ENCODE measurements at places on chromosomes 7 and 10.

DNA sequence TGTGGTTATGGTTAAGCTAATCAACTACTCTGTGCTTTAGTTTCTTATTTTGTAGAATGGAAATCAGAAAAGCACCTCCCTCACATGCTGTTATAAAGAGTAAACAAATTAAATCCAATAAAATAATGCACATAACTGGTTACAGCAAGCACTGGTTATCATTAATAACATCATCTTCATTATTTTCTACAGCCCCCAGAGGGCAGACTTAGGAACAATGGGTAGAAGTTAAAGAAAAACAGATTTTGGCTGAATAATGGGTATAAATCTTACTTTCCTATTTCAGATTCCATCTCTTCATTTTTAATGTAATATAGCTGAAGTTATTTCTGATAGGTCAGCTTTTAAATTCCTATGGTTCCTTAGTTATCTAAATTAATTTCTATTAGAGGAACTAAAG lies 126.5 kb downstream of the DOCK4 start:
- no peak for DNase-seq

GRCh38 chr7:41491883-41492471 lies 210.9 kb downstream of the INHBA start:
- DNase-seq: no peak

DNA sequence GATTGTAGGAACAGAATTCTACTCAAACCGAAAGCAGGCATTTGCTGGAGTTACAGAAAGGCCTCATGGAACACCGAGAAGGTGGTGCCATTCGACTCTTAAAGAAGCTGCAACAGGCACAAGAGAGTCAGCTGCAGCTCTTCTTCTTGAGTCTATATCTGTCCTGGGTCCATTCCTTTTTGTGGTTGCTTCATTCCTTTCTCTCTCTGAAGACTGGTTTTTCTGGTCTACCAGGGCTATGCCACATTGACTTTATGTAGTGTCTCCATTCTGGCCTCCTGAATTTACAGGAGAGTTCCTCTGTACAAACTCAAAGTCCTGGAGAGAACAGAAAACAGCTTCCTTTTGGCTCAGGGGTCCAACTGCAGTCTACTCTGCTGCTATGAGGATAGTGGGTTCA lies 132.8 kb downstream of the CFTR start:
- DNase-seq: no peak

GRCh38 chr10:10475812-10476211 lies 541.9 kb upstream of the CELF2 start:
- DNase-seq: no peak

GRCh38 chr10:117427356-117427755 lies 52.1 kb upstream of the PDZD8 start:
- no peak for DNase-seq

GRCh38 chr10:59072038-59072437 lies 104.4 kb upstream of the PHYHIPL start:
- no peak for DNase-seq

DNA sequence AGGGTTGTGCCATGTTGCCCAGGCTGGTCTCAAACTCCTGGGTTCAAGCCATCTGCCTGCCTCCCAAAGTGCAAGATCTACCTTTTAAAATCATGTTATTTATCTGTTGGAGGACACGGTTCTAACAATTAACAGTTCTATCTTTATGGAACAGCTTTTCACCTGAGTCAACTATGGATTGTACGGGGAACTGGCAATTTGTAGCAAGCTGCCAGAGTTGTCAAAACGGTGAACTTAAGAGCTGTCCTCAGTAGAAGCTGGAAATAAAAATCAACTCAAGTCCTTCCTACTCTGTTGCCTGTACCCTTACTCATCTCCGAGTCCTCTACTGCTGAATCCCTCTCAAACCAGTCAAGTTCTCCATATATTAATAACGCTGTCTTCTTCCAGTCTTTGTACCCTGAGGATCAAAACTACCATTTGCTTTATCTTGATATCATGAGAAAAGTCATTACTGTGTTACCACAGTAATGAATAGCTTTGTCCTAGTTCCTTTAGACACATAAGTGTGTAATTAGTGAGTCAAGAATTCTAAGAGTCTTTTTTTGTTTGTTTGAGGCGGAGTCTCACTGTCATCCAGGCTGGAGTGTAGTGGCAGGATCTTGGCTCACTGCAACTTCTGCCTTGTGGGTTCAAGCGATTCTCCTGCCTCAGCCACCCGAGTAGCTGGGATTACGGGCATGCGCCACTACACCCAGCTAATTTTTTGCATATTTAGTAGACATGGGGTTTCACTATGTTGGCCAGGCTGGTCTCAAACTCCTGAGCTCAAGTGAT lies 28.2 kb downstream of the HBP1 start:
- DNase-seq: no peak

All from C1 segment of cervical spinal cord (tissue), 14 donors.